CD4-positive, alpha-beta T cell treated with Interleukin-10 for 1 hour (primary cell): ENCODE measurements at places on chromosomes 4 and X.

- no peak for DNase-seq
These were observed 45.7 kb downstream of the C4orf50 start for GRCh38 chr4:5972571-5972970.

DNA sequence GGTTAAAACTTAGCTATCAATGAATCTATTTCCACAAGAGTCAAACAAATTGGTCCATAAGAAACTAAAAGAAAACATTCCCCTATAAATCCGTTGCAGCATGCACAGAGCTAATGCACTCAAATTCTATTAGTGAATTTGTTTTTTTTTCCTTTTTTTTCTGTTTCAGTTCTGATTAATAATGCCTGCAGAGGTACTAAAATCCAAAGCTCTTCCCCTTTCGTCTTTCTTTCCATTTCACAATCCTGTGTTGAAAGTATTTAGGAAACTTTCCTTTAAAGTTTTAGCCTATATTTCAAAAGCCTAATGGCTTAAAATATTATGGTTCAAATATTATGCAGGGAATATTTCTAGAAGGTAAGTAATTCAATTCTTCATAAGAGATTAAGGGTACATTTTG is 45.9 kb upstream of the VEGFD start:
- DNase-seq = no peak

DNA sequence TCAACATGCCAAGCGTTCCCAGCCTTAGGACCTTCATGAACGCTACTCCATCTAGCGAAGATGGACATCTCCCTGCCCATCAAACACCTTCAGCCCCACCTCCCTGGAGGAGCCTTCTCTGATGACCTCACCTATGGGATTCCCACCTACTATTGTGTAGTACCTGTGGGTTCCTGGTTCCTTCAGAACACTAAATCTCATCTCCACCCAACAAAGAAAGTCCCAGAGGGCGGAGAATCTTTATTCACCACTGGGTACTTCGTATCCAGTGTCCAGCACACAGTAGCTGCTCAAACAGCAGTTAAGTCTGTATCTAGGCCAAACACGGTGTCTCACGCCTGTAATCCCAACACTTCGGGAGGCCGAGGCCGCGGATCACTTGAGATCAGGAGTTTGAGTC is 10.1 kb downstream of the RBM47 start:
- DNase-seq = no peak

- no peak for DNase-seq
These were observed 72.1 kb downstream of the GPR101 start for GRCh38 chrX:136961594-136962135.

GRCh38 chr4:10623862-10624261 is 60.7 kb downstream of the CLNK start:
- no peak for DNase-seq

DNA sequence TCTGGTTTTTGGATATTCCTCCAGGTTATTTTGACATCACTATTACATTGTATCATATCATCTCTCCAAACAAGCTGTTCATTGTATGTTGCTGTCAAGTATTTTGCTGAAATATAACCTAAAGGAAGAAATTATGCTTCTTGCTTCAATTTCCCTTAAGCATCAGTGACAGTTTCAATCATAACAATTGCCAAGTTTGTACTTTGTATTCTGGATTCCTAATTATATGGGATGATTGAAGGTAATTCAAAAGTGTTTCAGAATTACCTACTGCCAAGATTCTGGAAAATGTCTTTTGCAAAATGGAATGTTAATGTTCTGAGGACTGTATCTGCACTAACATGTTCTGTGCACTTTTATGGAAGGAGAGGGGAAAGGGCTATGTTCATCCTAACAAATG is 228.7 kb downstream of the PRDM5 start:
- no peak for DNase-seq

GRCh38 chrX:147899379-147900114 is 12.2 kb upstream of the FMR1 start:
- DNase-seq = no peak

DNA sequence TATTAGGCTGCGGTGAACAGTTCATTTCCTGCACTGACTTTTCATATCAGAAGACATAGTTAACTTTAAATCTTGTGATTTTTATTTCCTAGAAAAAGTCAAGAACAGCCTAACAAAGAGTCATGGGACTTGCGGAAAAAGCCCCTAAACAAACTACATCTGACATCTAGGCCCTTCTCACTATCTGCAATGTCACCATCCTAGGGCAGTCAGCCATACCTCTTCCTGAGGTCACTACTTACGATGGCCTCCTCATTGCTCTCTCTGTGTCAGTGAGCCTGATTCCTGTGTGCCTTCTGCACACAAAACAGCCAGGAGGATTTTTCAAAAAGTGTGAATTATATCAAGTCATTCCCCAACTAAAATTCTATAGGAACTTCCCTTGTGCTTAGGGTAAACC is 22.4 kb upstream of the KIT start:
- DNase-seq = no peak
